ENCODE measurements at places on chromosomes 6 and 20.
A peak's percentile ranks its signal among the peaks of the same experiment; 100 is the strongest.

GRCh38 chr6:139608466-139609261 lies 234.2 kb upstream of the CITED2 start:
- DNase-seq = no peak

DNA sequence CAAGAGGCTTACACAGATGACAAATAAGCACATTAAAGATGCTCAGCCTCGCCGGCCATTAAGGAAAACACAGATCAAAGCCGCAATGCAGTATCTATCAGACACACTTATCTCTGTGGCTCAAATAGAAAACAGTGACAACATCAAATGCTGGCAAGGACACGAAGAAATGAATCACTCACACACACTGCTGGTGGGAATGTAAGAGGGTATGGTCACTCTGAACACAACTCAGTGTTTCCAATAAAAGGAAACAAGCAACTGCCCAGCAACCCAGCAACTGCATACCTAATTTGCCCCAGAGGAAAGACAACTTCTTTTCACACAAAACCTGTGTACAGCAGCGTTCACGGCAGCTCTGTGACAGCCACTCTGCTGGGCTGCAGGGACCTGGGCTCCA lies 155.8 kb downstream of the WDR27 start:
- no peak for DNase-seq

- DNase-seq = no peak
Measured at GRCh38 chr20:58651946-58652605, 993 bp downstream of the STX16 start.

GRCh38 chr6:674956-675355 lies 18.0 kb downstream of the EXOC2 start:
- no peak for DNase-seq

DNA sequence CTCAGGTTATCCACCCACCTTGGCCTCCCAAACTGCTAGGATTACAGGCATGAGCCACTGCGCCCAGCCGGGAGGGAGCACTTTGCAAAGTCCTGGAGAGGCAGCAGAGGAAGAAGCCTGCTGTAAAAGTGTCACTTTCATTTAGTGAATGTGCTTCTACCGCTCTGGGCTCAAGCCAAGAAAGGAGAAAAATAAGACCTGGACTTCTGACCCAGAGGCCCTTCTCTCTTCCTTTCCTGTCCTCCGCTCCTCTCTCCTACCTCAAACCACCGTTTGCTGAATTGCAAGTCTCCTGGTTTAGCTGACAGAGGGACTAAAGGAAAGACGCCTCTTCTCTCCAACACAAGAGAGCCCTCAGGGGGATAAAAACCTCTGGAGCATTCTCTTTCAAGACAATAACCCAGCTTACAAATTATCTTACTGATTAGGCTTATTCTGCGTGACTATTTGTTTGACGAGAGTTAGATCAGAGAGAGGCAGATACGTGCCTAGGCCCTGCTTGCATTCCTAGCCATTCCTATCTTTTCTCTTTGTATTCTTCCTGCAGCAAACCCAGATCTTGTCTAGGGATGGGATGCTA lies 84.2 kb upstream of the SLC22A23 start:
- DNase-seq = no peak

GRCh38 chr6:164336455-164336854 lies 921.9 kb downstream of the QKI start:
- DNase-seq = no peak

DNA sequence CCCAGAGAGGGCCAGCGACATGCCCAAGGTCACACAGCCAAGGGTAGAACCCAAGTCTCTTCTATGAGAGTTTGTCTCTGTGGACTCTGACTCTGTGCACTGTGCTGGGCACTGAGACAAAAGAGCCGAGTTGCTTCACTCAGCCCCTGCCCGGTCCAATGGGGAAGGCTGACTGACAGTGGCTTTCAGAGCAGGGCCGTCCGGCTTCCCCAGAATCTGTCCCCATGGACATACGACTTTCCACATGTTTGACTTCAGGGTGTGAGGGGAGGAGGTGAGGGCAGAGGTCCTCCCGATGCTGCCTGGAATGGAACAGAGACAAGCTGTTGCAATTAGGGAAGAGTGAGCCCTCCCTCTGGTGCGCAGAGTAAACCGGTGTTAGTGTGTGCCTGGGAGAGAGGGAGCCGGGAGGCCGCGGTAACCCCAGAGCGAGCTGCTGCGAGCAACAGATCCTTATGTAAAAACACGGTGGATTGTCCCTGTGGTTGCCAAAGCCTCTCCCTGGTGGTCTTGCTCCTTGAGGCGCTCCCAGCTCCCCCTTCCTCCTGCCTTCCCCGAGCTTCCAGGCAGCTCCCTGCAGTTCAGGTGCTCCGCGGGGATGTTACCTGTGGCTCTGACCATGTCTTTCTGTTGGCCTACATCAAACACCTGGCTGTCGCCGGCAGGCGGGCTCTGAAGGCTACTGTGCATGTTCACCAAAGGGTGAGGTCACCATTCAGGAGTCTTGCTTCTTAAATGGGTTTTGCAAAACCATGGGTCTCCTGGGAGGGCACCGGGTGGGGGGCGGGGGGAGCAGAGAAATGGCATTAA lies 672 bp downstream of the SIRPA start:
- no peak for DNase-seq

DNA sequence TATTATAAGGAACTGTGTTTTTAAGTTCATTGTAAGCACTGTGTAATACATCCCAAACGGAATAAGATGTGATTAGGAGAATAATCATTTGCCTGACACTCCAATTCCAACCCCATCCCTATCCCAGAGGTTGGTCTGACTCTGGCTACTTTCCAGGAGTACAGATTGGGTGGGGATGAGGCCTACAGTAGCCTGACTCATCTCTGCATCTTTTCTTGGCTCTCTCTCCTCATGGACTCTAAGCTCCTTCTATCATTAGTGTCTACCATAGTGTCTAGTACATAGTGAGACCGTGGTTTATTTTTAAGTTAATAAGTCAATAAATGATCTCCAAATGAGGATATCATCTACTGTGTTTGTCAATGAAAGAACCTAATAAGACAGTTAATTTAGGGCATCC lies 92.2 kb upstream of the CNKSR3 start:
- no peak for DNase-seq

DNA sequence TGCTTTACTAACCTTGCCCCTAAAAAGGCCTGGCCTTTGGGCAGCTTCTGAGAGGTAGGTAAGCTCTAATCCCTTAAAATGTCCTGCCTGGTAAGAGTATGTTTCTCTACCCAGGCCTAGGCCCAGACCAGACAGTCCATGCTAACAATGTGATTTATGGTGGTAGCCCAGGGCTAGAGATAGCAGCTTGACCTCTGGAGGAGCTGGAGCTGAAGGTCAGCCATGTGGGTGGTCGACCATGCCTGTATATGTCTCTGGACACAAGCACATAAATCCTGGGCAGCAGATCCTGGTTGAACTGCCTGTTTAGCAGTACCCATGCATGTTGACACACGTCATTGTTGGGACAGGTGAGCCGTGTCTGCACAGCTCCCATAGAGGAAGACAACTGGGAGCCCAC lies 62.1 kb upstream of the PHACTR1 start:
- no peak for DNase-seq

DNA sequence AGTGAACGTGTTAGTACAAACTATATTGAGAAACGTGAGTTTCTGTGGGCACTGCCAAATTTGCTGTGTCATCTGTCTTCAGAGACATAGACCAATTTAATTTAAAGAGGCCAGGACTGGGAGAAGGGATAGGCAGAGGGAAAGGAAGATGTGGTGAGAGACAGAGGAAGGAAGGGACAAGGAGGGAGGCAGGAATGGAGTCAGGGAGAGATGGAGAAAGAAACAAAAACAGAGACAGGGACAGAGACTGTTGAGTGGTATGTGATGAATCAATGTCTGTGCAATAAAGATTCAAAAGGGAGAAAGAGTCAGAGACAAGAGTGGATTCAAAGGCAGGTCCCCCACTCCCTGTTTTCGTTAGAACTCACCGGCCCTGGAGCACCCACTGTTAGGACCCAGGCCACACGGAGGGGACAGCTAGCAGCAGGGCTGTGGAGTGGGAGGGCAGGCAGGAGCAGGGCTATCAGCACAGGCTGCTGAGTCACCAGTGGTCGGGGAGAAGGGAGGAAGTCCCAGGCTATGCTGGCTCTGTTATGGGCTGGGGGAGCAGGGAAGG lies 51.6 kb upstream of the CHD6 start:
- DNase-seq = no peak

DNA sequence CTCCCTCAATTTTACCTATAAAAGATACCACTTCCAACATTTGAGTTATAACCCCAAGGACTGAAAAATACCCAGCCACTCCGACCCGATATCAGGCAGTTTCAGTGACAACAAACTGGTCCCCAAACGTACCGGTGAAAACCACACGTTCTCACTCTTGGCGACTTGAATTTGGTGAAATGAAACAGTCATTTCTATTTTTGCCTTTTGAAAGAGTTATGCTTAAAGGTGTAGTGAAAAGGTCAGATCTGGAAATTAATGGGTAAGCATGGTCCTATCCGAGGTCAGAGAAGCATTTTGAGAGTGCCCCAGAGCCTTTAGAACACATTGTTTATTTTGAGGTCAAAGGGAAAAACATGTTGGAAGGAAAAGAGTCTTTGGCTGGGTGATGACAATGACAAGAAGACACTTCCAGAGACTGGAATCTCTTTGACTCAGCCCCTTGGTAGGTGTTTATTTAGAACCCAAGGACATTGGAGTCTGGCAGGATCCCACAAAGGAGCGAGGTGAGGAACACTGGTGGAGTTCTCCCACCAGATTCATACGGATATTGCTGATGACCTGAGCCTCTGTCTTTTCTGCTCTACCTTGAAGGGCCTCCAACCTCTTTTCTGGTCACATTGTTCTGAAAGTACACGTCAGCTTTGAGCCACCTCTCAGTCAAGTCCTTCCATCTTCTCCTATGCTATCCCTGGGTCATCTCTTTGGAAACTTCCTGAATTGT lies 235.0 kb downstream of the GMPR start:
- no peak for DNase-seq

DNA sequence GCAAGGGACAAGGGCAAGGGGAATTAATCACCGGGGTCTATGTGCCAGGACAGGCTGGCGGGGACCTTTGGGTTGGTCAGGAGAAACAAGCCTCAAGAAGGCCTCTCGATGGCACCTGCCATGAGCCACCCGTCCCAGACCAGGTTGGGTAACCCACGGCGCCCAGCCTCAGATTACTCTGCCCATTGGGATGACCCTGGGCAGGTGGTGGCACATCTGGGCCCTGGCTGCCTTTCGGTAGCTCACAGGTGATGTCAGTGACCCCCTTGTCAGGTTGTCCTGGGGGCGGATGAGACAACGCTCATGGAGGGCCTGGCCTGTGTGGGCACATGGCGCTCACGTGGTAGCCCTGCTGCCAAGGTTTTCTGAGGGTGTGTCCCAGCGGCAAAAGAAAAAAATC lies 152.2 kb downstream of the SYCP2 start:
- no peak for DNase-seq

DNA sequence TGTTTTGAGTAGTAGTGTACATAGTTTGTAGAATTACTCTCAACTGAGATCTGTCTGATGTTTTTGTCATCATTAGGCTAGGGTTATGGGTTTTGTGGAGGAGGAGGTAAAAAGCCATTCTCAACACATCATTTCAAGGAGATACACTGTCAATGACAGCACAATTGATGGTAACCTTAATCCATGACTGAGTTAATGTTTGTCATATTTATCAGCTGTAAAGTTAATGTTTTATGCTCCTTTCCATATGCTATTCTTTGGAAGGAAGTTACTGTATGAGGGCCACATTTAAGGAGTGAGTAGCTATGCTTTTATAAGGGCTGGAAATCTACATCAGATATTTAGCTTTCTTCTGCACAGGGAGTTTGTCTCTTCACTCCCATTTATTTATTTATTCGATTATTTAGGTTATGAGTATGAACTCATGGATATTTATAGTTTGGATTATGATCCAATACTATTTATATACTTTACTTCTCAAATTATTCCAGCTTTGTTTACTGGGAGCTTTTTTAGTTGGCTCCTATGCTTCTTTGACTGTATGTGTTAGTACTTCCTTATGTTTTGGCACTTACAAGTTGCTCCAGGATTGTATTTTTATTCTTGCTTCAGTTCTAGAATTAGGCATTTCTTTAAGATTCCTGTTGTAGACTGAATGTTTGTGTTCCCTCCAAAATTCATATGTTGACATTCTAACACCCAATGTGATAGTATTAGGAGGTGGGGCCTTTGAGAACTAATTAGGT lies 156.6 kb upstream of the HCRTR2 start:
- no peak for DNase-seq

DNA sequence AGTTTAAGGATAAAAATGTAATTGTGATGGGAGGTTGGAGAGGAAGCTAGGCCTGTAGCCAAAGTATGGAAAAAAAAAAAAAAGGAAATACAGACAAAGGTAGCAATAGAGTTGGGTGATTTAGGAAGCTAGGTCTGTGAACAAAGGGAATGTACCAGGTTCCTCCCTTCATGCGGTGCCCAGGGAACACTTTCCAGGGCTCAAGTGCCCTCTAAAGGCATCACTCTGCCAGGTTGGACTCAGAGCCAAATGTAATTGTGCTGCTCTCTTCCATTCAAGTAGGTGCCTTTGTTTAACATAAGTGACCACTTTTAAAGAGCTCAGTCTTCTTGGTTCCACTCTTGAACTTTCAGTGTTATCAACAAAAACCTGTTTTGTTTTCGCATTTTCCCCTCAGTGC lies 159.7 kb upstream of the AHI1 start:
- DNase-seq = peak; percentile 75

DNA sequence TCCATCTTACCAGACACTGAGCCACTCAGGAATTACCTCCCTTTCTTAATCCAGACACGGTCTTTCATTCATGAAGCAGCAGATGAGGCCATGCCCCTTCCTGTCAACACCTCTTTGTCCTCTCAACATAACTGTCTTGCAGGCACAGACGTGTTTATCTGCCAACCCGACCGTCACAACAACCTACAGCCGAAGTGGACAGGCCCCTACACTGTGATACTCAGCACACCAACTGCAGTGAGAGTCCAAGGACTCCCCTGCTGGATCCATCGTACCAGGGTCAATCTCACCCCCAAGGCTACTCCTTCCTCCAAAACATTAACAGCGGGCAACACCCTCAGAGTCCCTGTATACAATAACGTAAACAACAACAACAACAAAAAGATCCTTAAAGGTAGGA lies 30.6 kb upstream of the ULBP3 start:
- DNase-seq = no peak

- no peak for DNase-seq
Measured at GRCh38 chr6:134240665-134241431, 77.1 kb downstream of the SGK1 start.

DNA sequence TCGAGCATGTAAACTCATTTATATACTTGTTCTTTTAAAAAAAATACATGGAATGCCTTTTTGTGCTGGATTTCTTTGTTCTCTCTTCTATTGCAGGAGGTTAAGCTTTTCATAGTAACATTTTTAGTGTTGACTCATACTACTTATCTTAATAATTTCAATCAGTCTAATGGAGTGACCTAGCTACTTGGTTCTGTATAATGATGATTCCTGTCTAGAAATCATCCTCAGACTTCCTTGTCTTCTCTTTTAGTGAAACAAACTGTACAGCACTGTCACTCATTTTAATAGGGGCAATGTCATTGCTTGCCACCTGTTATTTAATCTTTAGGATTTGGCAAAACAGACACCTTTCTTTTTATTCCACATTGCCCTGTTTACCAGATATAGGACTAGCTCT lies 62.3 kb downstream of the ADGRB3 start:
- DNase-seq = no peak

- no peak for DNase-seq
Measured at GRCh38 chr6:13250703-13251102, 77.6 kb downstream of the TBC1D7 start.
